Adrenal gland (tissue), 19 donors: ENCODE measurements at places on chromosomes 11 and 22. TPM values are rescaled to one million over a fixed set of nuclear protein-coding genes. Genes with fewer than 3 reads are reported as not detected.

- no peak for DNase-seq
These were observed 31.7 kb downstream of the ALG12 start for GRCh38 chr22:49886346-49887063.

DNA sequence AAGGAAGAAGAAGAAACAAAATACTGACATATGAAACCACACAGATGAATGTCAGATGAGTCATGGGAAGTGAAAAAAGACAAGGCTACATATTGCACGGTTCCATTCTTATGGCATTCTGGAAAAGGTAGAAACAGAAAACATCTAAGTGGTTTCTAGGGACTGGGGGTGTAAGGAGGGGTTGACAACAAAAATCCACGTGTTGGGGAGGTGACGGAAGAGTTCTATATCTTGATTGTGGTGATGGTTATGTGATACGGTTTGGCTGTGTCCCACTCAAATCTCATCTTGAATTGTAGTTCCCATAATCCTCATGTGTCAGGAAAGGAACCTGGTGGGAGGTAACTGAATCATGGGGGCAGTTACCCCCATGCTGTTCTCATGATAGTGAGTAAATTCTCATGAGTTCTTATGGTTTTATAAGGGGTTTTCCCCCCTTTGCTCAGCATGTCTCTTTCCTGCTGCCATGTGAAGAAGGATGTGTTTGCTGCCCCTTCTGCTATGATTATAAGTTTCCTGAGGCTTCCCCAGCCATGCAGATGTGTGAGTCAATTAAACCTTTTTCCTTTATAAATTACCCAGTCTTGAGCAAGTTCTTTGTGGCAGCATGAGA, 6.4 kb upstream of the ARFGAP3 start:
- DNase-seq: no peak

- no peak for DNase-seq
These were observed 617.2 kb upstream of the CHORDC1 start for GRCh38 chr11:90840071-90840470.

DNA sequence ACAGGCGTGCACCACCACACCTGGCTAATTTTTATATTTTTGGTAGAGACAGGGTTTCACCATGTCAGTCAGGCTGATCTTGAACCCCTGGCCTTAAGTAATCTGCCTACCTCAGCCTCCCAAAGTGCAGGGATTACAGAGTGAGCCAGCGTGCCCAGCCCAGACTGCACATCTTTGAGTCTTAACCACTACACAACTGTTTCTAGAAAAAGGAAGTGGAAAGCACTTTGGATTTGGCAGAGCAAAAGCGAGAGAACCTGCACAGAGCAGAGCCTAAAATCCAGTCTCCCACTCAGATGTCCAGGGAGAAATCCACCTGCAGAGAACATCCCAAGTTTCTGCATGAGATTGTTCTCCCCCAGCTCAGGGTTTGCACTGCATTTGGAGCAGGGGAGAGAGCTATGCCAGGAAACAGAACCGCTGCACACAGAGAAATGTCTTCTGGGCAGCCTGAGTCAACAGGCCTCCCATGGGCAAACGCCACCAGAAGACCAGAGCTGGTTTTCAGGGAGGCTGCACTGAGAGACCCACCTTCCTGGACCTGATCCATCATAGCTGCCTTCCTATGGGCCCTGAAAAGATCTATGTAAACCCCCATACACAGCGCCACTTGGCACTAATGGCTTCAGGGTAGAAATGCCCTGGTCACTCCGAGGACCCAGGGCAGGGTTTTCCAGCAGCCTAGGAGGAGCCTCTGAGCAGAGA, 54.0 kb downstream of the RPUSD4 start:
- DNase-seq: no peak

PATE2 gene
- 0.39 TPM for total RNA-seq

DNA sequence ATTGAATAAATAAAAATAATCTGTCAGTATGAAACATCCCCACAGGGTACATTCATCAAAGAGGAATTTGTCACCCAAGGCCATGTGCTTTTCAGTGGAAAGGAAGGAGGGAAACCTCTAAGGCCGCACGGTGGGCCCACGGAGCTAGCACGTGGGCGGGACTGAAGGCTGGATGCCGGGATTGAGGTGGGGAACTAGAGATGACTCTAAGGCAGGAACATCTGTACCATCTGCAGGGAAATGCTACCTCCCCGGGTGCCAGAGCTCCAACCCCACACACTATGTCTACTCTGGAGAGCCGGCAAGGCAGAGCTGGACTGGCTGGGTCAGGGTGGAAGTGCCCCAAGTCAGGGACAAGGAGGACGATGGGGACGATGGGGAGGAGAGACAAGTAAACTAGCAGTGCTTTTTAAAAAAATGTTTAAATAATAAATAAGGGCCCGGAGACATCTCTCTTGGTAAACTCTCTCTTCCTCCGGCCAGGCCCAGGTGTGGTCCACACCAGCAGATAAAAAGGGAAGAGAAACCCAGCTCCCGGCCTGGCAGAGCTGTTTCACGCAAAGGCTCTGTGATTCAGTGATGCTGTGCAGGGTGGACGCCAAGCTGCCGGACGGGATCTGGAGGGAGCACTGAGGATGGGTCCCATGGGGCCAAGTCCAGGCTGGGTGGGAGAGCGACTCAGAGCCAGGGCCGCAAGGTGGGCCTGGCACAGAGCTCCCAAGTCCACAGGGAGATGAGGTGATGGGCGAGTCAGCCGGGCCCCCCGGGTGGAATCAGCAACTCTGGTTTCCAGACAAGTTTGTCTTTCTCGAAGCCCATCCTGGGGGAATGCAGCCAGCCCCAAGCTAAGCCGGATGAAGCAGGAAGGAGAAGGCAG, 5.8 kb downstream of the LIF start:
- no peak for DNase-seq

GRCh38 chr11:66476841-66477251, 3.4 kb upstream of the DPP3 start:
- no peak for DNase-seq

- no peak for DNase-seq
These were observed 53.5 kb upstream of the LMO1 start for GRCh38 chr11:8317159-8317558.

CHRM4 gene
- total RNA-seq: not detected

GRCh38 chr11:132704781-132705375, 827.4 kb downstream of the OPCML start:
- no peak for DNase-seq

MYEOV gene
- total RNA-seq: 0.06 TPM

GRCh38 chr11:3171931-3172560, 6.9 kb upstream of the OSBPL5 start:
- DNase-seq: no peak

KCNJ1 gene
- not detected for total RNA-seq

HTR3A gene
- 0.13 TPM for total RNA-seq

SHANK3 gene
- total RNA-seq: 5.4 TPM

OR6M1 gene
- total RNA-seq: not detected

DNA sequence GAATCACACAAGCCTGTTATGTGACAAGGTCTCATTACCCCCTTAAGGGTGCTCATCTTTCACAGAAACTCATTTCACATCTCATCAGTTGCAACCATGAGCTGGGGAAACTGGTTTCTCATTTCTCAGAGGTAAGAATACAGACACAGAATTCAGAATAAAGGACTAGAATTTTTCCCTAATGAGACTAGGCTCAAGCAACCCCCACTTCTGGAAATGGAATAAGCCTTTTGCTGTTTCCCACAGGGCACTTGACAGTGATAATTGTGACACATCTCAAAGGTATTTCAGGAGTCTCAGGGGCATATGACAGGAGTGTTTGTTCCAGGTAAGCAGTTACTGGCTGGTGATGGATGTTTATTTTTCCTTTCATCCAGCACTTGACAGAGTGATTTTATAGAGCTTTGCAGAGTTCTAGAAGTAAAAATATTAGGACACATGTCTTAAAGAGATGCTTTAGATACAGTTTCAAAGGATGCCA, 112.9 kb upstream of the DDI1 start:
- DNase-seq: no peak
